Stimulated activated CD4-positive, alpha-beta T cell treated with anti-CD3 and anti-CD28 coated beads, Interleukin-2, amount 100 ng/mL, for 4 hours (primary cell): ENCODE measurements at places on chromosomes 2 and 18.

GRCh38 chr2:224038049-224038829 is 847 bp downstream of the SERPINE2 start:
- DNase-seq, result peak; percentile 28

GRCh38 chr2:236991874-236992273 is 93.8 kb upstream of the COPS8 start:
- no peak for DNase-seq

DNA sequence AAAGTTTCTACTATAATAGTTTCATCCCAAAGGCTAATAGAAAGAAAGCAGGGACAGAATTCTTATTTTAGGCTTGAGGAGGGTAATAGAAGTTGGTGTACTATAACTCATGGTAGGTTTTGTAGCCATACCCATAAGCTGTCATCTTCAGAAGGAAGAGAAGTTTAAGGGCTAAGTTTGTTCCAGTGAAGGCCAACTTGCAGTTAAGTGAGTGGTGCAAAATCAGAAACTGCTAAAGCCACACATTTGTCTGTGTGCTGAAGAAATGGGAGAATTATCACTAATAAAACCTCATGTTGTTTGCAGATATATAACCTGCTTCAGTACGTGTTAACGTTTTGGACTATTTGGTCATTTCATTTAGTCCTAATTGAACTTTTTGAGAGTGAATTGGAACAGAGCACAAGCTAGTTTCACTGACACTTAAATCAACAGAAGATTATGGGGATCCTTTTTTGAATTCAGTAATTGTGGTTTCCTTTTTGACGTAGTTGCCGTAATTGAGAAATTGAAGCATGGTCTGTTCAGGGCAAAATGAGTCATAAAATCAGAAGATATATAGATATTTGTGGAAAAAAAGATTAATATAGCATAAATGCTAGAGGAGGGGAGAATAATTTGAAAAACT is 69.1 kb downstream of the PHLPP1 start:
- DNase-seq, result no peak

DNA sequence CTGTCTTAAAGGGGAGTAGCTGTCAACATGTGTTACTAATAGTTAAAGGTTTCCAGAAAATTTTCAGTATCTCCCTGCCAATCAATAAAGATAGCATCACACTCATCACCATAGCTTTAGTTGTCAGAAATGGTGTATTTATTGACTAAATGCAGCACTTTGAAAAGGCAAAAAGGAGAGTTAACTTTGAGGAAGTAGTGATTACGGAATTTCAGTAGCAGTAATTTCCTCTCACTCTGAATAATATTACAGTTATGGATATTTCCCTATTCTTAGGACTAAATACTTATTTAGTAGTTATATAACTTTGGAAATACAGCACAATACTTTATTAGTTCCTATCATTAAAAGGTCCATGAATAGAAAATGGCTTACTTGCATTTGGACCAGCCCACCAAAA is 250.5 kb downstream of the CAMKMT start:
- no peak for DNase-seq

DNA sequence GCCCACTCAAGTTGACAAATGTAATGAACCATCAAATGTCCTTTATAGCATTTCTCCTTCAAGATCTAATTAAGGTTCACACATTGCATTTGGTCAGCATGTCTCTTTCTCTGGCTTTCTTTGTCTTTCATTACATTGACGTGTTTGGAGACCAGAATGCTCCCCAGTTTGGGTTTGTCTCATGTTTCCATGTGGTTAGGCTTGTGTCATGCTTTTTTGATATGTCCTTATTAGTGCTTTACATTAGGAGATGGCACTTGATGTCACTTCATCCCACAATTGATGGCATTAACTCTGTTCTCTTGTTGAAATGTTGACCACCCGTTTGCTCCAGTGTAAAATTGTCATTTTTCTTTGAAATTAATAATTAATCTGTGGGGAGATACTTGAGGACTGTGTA is 165.8 kb downstream of the AKAIN1 start:
- no peak for DNase-seq

DNA sequence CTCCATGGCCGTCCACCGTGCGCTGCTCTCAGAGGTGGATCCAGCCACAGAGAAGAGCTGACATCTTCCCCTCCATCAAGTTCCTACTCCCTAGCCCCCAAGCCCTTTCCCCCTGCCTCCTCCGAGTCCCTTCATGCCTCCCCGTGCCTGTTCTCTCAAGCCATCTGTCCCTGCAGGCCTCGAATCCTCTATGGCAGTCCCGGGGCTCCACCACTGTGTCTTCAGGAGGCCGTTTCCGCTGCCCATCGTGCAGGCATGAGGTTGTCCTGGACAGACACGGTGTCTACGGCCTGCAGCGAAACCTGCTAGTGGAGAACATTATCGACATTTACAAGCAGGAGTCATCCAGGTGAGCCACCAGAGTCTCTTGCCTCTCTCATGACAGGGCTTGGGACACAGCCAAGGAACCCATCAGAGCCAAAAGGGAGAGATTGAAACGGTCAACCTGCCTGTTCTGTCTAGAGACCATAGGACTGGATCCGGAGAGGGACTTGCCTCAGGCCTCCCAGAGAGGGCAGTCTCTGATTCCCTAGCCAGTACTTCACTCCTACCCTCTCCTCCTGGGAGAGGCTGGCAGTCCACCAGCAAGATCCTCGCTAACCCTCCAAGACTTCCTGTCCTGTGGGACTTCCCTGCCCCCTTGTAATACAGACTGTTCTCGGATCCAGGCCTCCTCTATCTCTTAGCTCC is 9.7 kb downstream of the UCN start:
- DNase-seq, result no peak

DNA sequence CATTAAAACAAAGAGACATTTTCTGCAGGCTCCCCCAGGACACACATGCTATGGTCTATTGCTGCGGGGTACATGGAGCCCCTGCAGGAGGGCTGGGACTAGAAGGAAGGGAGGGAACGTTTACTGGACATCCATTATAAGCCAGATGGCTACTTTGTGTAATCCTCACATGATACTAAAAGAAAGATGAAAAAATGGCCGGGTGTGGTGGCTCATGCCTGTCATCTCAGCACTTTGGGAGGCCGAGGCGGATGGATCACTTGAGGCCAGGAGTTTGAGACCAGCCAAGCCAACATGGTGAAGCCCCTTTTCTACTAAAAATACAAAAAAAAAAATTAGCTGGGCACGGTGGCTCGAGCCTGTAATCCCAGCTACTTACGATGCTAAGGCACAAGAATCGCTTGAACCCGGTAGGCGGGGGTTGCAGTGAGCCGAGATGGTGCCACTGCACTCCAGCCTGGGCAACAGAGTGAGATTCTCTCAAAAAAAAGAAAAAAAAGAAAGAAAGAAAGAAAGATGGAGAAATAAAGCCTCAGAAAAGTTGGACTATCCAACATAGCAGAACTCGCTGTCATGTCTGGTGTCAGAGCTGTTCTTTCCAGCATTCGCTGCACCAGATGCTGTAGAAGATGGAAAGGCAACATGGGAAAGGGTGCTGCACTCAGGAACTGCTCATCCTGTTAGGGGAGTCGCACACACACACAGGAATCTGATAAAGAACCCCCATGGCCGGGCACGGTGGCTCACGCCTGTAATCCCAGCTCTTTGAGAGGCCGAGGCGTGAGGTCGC is 7.8 kb upstream of the MYCN start:
- no peak for DNase-seq

- no peak for DNase-seq
These were observed 34.1 kb downstream of the TRABD2A start for GRCh38 chr2:84846741-84847142.

GRCh38 chr2:185628985-185629384 is 109.6 kb upstream of the FSIP2 start:
- DNase-seq, result no peak

DNA sequence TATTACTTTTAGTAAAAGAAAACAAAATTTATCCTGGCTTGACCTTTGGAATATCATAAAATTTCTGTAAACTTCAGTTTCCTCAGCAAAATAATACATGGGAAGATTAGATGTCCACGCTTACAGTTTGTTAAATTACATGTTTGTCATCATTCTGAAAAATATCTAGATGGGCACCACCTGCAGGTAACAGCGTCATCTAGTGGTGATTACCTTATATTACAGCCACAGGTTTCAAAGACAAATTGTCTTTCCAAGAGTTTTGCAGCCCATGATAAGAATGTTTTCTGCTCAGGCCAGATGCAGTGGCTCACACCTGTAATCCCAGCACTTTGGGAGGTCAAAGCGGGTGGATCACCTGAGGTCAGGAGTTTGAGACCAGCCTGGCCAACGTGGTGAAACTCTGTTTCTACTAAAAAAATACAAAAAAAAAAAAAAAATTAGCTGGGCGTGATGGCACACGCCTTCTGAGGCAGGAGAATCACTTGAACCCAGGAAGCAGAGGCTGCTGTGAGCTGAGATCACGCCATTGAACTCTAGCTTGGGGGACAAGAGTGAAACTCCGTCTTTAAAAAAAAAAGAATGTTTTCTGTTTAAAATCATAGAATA is 96.3 kb upstream of the RASGRP3 start:
- no peak for DNase-seq

DNA sequence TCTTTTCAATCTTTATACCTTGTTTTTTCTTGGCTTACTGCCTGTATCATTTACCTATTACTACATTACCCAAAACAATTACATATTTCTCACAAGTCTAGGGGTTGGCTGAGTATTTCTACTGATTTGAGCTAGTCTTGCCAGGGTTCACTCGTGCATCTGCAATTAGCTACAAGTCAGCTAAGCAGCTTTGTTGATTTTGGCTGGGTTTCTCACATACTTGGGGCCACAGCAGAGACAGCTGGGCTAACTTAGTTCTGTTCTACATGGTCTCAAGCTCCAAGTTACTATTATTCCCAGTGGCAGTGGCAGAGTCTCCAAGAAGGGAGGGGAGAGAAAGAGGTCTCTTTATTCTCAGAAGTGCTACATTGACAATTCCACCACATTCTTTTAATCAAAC is 54.7 kb upstream of the SP5 start:
- no peak for DNase-seq

GRCh38 chr2:28437149-28437835 is 44.6 kb downstream of the FOSL2 start:
- no peak for DNase-seq

DNA sequence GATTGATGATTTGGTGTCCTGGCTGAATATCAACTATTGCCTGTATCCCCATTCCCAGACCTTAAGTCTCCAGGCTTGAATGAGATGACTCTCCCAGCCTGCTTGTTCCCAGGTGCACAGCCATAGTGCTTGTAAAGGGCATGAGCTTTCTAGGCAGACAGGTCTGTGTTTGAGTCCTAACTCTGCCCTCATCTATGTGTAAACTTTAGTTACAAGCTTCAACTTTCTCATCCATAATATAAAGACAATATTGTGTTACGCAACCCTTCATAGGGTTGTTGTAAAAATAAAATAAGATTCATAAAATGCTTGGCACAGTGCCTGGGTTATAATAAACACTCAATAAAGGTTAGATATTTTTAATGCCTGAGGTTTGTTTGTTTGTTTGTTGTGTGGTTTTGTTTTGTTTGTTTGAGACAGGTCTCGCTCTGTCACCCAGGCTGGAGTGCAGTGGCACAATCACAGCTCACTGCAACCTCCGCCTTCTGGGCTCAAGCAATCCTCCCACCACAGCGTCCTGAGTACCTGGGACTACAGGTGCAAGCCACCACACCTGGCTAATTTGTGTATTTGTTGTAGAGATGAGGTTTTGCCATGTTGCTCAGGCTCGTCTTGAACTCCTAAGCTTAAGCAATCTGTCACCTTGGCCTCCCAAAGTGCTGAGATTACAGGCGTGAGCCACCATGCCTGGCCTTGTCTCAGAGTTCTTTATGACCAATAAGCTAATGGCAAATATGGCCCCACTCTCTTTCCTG is 89.4 kb upstream of the MAPRE2 start:
- DNase-seq, result no peak

GRCh38 chr2:238771218-238771617 is 76.7 kb upstream of the TWIST2 start:
- DNase-seq, result no peak

GRCh38 chr2:200306196-200306930 is at the start of gene SPATS2L:
TSS of gene SPATS2L (plus strand) at chr2:200306693. CDS start at chr2:200389245, 82,552 bp downstream.
- DNase-seq, result peak; percentile 53

DNA sequence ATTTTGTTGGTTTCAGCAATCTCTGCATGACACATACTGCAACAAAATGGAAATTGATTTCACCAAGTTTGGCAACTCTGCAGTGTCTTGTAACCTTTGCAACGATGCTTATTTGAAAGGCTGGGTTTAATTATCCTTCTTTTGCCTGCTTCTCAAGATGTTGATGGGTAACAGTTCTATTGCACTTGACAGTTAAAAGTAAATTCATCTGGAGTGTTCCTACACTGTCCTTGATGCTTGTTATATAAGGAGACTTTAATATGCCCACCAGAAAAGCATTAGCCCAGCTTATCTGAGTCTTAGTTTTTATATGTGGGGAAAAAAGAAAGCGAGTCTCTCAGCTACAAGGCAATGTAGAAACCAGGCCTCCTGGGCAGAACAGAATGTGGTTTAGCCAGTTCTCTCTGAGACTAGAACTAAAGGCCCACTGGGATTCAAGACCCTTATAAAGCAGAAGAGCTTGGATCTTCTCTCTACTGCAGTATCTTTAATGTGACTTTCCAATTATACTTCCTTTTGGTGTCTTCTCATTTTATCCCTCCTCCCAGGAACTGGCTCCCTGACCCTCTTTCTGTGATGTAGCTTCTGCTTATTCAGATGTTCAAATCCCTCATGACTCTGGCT is 106.8 kb upstream of the LYPD6 start:
- DNase-seq, result no peak

GRCh38 chr2:212915121-212915782 is 236.2 kb downstream of the IKZF2 start:
- no peak for DNase-seq

DNA sequence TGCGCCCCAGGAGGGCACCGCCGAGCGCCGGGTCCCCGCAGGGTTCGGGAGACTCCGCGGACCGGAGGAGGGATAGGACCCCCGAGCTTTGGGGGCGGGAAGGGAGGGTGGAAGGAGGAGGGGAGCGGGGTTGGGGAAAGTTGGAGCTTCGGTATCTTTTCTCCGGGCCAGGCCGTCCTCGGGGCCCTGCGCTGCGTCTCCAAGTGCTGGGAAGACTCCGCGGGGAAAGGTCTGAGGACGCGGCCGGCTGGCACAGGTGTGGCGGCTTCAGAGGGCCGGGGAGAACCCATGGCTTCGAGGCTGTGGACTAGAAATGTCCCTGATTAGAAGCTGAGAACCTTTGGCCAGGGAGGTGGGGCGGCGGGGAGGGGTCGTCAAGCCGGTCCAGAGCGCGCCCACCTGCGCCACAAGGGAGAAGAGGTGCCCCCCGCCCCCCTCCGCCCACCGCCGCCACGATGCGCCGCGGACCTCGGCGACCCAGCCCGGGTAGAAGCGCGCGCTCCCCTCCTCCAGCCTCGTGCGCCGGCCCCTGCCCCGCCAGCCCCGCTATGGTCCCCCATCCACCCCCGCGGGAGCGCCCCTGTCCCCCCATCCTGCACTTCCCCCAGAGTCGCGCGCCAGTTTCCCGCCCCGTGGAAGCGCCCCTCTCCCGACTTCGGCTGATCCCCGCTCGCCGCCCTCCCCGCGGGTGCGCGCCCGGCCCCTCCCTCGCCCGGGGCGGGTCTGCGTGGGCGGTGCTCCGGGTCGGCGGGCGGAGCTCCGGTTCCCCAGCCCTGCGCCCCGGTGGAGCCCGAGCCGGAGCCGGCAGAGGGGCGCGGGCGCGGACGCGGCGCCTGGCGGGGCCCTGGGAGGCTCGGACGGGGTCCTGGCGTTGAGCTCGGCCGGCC is at the start of gene SNTG2:
SNTG2 (plus strand) TSS at position 770 of the 887 bp plus-strand sequence. CDS start 148 bp downstream, outside the sequence.
- DNase-seq, result peak; percentile 54
